NCI-H1092 (cell line): ENCODE measurements at places on chromosomes 12 and 14.

GRCh38 chr12:4786795-4787194 is 66.6 kb downstream of the GALNT8 start:
- no peak for DNase-seq

- DNase-seq: no peak
These were observed 16.3 kb downstream of the SMCO2 start for GRCh38 chr12:27462851-27463250.

- no peak for DNase-seq
These were observed 65.9 kb downstream of the PTPRQ start for GRCh38 chr12:80509781-80510556.

- DNase-seq: no peak
These were observed 141.0 kb downstream of the PAH start for GRCh38 chr12:102776041-102776440.

GRCh38 chr14:24816011-24816928 is 182.3 kb upstream of the GZMB start:
- DNase-seq: no peak

GRCh38 chr14:95119336-95119735 is 38.0 kb downstream of the DICER1 start:
- no peak for DNase-seq

DNA sequence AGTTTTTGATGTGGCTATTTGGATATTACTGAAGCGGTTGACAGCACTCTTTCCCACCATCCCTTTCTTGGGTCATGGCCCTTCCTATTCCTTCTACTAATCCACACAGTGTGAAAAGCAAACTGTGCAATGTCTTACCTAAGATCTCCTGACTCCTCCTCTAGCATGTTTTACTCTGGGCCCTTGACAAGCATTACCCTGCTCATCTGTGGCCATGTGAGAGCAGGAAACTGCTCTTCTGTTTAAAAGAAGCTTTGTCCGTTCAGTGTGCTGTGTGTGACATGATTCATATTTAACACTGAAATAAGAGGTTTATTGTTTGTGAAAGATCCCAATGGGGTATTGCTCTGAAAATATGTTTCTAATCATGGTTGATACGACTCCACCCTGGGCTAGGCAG is 1022.5 kb downstream of the AACS start:
- DNase-seq: no peak

GRCh38 chr12:91620992-91621391 is 438.4 kb upstream of the DCN start:
- DNase-seq: peak; percentile 7

DNA sequence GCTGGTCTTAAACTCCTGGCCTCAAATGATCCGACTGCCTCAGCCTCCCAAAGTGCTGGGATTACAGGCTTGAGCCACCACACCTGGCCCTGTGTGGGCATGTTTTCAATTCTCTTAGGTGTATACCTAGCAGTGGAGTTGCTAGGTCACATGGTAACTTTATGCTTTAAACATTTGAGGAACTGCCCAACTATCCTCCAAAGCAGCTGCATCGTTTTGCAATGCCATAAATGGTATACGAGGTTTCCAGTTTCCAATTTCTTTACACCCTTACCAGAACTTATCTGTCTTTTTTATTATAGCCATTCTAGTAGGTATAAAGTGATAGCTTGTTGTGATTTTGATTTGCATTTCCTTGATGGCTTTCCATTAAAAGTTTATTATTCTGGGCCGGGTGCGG is 25.1 kb downstream of the RBMS2 start:
- no peak for DNase-seq
